OCI-M1 (cell line): ENCODE measurements at places on chromosomes 3 and 15.

DNA sequence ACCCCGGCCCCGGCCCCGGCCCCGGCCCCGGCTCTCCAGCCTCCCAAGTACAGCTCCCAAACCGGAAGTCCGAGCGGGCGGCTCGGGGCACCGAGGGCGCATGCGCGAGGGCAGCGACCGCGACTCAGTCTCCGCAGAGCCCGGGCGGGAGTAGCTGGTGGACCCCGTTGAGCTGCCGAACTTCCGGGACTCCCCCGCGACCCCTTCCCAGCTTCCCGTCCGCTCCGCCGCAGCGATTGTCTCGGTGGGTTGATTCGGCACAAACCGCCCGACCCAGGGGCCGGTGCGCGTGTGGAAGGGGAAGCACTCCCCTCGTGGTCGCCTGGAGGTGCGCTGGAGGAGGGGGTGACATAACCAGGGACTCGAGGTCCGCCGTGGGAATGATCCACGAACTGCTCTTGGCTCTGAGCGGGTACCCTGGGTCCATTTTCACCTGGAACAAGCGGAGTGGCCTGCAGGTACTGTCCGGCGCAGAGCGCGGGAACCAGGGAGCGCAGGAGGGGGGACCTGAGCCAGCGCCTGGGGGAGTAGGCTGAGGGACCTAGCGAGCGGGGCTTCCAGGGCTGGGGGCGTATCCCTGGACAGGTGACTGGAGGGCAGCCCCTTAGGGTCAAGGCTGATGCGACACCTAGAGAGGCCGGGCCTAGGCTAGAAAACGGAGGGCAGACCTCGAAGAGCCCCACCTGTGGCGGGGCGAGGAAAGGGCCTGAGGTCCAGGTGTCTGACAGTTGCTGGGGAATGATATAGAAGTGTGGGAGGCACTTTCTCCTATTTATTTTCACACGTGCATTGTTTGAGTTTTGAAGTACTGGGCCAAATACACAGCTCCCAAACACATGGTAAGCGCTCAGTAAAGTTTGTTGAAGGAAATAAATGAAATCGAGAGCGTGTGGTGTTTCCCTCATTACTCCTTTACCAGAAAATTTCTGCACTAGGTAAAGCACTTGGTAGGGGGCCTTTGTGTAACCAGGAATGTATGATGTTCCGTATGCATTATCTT, at the start of the genes TUBGCP4 and ZSCAN29:
Gene TUBGCP4 (plus strand): TSS at position 127 of the 1,000 bp plus-strand sequence. CDS start 254 bp downstream, at position 381.
Gene ZSCAN29 (minus strand): TSS at position 69 of the 1,000 bp plus-strand sequence. CDS start 1,130 bp downstream, outside the sequence.
- DNase-seq: peak; percentile 92

GRCh38 chr15:101580431-101580830, 71.8 kb downstream of the TM2D3 start:
- no peak for DNase-seq

- no peak for DNase-seq
Observed at GRCh38 chr3:169116056-169116693, 547.3 kb downstream of the MECOM start.

DNA sequence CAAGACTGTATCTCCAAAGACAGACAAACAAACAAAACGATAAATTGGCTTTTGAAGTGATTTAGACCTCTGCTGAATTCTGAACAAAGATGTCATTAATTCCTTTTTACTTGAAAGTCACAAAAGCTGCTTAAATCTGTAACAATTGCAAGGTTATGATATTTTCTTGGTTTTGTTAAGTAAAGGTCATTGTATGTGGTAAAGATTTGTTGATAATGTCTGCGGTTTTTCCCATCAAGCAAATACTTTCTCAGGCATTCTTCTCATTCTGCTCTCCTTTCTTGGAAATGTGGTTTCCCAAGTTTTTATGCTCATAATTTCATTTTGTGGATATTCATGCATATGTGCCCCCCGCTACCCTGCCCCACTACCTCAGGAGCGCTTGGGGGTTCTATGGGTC, 116.5 kb downstream of the SLMAP start:
- no peak for DNase-seq

- DNase-seq: no peak
Observed at GRCh38 chr3:185653949-185654757, 68.1 kb downstream of the SENP2 start.

- DNase-seq: peak; percentile 84
Observed at GRCh38 chr15:55799291-55800212, 56.6 kb upstream of the PRTG start.

DNA sequence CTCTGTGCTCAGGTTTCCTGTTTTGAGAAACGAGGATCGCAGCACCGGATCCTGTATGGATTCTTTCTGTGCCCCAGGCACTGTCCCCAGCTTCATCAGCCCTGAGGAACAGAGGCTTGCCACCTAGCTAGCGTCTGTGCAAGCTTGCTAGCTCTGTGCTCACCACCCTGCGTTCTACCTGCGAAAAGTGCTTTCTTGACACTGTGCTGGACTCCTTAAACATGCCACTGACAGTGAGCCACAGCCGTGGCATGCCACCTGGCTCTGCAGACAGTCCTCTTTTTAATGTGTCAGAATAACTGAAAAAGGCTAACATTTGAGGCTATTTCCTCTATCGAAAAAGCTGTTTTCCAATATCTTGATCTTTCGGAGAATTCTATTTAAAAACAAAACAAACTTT, 1.4 kb downstream of the PGPEP1L start:
- no peak for DNase-seq

DNA sequence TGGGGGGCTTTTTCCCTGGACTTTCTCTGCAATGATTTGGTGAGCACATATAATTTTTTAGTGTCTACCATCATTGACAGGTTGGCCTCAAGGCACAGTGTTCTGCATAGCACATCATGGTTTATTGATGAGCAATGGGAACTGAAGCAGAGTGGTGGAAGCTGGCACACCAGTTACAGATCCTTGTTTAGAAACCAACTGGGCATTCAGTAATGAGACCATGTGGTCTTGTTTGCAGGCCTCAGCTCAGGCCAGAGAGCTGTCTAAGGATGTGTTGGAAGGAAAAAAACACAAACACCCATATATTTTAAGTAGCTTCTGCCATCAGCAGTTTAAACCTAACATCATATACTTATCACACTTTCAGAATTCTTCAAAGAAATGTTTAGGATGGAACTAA, 610.6 kb downstream of the ROBO1 start:
- DNase-seq: no peak

DNA sequence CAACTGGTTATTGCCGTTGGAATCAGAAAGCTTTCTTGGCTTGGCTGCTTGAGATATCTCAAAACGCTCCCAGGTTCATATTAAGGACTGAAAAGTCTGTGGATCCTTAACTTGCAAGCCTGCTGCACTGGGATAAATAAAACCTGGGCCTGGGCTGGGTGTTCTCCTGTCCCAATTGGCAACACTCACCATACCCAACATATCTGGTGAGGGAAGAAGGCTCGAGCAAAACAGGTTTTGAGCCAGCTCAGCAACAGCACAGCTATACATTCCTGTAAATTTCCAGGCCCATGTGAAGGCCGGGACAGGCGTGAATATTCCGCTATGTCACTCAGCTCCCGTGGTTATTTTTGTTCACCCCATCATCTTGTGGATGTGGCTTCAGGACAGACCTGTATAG, 169.0 kb upstream of the BCL6 start:
- no peak for DNase-seq

- no peak for DNase-seq
Observed at GRCh38 chr3:57292897-57293526, 527 bp upstream of the ASB14 start.

- DNase-seq: no peak
Observed at GRCh38 chr3:36149447-36149865, 230.8 kb upstream of the STAC start.

GRCh38 chr3:177035676-177036075, 161.6 kb downstream of the TBL1XR1 start:
- DNase-seq: no peak

- peak; percentile 28 for DNase-seq
Observed at GRCh38 chr3:72155391-72156064, 370.6 kb upstream of the PROK2 start.

GRCh38 chr3:162973428-162973917, 1476.9 kb downstream of the OTOL1 start:
- DNase-seq: peak; percentile 8

DNA sequence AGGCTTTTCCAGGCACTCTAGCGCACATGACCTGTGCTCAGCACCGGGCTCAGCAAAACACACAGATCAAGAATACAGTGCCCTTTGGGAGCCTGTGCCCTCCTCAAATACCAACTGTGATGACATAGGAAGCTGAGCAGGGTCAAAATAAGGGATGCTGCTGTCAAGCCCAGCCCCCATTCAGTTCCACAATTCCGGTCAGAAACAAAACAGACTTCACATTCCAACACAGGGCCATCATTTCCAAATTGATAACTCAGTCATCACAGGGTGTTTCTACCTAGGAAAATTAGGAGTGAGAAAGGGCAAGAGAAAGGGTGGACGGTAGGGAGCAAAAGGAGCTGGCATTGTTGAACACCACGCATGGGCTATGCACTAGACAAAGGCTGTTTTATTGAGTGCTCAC, 158.4 kb upstream of the CCDC54 start:
- no peak for DNase-seq

GRCh38 chr15:69436951-69437350, 15.7 kb upstream of the RPLP1 start:
- no peak for DNase-seq

DNA sequence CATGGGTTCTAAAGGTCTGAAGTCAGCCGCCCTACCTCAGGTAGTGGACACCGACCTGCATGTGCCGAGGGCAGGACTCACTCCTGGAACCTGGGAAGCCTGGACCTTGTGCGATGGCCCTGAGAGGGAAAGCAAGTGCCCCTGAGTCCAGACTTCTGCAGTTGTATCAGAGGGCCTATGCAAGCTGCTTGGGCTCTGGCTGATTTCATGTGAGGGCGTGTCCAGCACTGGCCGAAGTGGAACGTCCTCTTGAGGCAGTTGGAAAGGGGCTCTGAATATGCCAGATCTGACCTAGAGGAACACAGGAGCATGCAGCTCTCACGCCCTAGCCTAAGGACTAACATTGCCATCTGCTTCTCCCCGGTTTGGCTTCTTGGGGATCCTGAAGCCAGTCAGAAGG, 2.5 kb upstream of the CAMP start:
- no peak for DNase-seq

- DNase-seq: peak; percentile 57
Observed at GRCh38 chr15:51075826-51076523, 18.7 kb downstream of the TNFAIP8L3 start.

DNA sequence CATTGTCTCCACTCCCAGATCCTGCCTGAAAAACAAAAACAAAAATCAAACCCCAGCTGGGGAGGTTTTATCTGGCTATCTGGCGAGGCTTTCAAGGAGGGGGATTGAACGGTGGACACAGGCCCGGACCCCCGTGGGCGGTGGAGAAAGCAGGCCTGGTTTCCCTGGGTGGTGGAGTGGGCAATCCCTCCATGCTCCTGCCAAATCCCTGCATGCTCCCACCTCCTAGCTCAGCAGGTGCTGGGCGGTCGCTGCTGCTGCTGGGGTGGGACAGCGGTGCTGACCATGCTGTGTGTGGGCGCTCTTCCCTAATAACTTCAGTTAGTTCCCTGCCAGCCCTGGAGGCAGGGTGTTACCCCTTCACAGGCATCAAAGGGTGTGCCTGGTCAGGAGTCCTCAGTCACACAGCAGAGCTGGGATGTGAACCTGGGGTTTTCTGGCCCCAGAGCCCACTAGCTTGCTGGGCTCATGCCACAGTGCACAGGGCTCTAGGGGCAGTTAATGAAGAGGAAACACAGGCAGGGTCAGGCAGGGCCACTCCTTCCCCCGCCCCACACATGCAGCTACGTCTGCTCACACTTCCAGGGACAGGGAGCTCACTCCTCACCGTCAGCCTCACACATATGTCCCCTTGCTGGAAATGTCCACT, 15.9 kb upstream of the PLXND1 start:
- no peak for DNase-seq

DNA sequence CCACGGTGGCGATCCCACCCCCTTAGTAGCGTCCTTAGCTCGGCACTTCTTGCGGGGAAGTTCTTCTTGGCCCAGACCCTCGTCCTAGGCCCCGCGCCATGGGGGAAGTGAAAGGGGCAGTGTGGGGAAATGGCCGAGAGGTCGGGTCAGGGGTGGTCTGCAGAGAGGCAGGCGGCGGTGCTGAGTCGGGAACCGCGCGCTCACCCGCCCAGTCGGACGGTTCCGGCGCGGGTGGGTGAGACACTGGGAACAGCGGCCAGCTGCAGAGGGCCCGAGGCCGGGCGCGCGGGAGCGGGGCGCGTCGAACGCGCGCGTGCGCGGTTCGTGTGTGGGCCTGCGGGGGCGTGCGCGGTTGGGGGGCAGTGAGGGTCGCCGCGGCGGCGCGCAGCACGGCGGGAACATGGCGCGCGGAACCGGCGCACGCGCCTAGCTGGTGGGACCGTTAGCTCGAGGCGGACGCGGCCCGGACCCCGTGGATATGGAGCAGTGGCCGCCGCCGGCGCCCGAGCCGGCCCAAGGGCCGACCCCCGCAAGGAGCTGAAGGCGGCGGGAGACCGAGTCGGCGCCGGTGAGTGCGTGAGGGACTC, 246.9 kb downstream of the GOLGA6L6 start:
- DNase-seq: no peak

DNA sequence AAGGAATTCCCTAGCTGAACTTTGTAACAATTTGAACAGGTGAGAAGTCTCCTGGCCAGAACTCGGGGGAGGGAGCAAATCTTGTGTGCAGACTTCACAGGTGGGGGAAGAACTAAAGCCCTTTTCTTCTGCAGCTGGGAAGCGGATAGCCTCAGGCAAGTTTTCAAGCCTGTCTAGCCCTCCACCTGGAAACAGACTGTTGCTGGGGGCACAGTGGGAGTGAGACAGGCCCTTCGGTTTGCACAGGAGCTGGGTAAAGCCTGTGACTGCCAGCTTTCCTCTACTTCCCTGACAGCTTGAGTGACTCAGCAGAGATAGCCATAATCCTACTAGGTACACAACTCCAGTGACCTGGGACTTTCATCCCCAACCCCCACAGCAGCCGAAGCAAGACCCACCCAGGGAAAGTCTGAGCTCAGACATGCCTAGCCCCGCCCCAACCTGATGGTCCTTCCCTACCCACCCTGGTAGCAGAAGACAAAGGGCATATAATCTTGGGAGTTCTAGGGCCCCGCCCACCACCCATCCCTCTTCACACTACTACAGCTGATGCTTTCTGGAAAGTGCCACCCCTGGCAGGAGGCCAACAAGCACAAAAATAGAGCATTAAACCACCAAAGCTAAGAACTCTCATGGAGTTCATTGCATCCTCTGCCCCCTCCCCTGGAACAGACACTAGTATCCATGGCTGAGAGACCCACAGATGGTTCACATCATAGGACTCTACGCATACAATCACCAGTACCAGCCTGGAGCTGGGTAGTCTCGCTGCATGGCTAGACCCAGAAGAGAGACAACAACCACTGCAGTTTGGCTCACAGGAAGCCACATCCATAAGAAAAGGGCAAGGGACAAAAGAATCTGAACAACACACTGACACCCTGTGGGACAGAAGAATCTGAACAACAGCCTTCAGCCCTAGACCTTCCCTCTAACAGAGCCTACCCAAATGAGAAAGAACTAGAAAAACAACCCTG, 479.0 kb downstream of the RAP2B start:
- no peak for DNase-seq
